NCI-H1694 (cell line): ENCODE measurements at places on chromosomes 1 and 21.

GRCh38 chr21:22278366-22278765 lies 1280.2 kb downstream of the NCAM2 start:
- DNase-seq, result no peak

- no peak for DNase-seq
These were observed 54.9 kb downstream of the NVL start for GRCh38 chr1:224274970-224275626.

GRCh38 chr1:161930064-161930463 lies 93.6 kb downstream of the OLFML2B start:
- no peak for DNase-seq

DNA sequence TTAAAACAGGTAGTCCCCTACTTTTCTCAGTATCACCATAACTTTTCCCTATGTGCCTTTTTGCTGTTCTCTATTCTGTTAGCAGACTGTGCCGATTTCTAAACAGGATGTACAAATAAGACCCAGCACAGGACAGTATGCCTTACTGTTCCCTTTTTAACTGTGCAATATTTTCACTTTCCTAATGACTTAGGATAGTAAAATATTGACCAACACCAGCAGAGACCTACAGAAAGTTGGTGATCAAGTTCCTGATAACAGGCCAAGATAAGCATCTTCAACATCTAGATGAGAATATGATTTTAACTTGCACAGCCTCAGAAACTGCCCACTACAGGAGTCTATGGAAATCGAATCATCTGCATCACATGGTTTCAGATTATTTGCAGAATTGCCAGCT lies 42.0 kb downstream of the ADSS2 start:
- no peak for DNase-seq
